ENCODE measurements at places on chromosomes 7 and 10.

DNA sequence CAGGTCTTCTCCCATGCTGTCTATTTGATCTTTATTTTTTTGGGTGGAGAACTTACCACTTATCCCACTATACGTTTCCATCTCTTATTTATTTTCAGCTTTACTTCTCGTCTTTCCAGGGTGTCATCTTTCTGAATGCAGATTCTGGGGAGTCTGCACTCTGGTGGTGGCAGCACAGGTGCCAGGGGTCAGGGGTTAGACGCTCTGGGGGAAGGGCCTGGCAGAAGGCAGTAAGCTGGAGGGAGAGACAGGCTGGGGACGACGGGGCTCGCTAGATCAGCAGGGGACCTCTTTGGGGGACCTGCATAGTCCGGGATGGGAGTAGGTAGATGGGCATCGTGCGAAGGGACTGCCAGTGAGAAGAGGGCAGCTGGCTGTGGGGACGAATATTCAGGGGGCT, 22.3 kb downstream of the CHST12 start:
- no peak for DNase-seq

DNA sequence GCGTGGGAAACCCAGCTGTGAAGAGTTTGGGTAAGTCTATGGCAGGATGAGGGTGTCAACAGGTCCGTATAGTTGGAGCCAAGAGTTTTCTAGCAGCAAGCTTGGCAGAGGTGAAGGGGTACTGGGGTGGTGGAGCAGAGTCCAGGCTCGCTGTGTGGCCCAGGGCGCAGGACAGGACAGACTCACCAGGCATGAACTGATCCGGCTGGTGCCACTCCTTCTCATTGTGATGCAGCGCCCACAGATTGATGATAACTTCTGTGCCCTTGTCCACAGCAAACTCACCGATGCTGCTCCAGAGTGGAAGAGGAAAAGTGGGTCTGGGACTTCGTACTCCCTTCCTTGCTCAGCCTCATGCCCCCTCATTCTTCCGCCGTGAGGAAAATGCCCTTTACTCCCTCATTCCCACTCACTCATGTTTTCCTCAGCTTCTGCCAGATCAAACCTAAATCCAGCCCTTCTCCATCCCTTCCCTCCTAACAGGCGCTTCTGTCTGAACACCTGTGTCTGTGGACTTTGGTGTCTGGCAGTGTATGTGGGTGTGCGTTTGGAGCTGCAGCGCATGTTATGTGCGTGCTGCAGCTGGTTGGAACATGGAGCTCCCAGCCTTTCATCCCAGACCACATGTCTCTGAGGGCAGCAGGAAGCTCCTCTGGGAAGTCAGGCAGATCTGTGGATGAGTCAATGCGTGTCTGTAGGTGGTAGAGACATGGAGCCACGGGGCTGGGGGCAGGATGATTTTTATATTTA, 5.7 kb downstream of the CYP17A1 start:
- DNase-seq: no peak

DNA sequence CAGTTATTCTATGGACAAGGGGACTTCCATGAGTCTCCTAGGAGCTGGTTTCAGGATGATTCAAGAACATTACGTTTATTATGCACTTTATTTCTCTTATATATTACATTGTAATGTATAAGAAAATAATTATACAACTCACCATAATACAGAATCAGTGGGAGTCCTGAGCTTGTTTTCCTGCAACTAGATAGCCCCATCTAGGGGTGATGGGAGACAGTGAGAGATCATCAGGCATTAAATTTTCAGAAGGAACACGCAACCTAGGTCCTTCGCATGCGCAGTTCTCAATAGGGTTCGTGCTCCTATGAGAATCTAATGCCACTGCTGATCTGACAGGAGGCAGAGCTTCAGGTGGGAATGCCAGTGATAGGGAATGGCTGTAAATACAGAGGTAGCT, 137.9 kb downstream of the ANKRD30A start:
- no peak for DNase-seq

GRCh38 chr7:146414937-146415336, 298.3 kb downstream of the CNTNAP2 start:
- no peak for DNase-seq

DNA sequence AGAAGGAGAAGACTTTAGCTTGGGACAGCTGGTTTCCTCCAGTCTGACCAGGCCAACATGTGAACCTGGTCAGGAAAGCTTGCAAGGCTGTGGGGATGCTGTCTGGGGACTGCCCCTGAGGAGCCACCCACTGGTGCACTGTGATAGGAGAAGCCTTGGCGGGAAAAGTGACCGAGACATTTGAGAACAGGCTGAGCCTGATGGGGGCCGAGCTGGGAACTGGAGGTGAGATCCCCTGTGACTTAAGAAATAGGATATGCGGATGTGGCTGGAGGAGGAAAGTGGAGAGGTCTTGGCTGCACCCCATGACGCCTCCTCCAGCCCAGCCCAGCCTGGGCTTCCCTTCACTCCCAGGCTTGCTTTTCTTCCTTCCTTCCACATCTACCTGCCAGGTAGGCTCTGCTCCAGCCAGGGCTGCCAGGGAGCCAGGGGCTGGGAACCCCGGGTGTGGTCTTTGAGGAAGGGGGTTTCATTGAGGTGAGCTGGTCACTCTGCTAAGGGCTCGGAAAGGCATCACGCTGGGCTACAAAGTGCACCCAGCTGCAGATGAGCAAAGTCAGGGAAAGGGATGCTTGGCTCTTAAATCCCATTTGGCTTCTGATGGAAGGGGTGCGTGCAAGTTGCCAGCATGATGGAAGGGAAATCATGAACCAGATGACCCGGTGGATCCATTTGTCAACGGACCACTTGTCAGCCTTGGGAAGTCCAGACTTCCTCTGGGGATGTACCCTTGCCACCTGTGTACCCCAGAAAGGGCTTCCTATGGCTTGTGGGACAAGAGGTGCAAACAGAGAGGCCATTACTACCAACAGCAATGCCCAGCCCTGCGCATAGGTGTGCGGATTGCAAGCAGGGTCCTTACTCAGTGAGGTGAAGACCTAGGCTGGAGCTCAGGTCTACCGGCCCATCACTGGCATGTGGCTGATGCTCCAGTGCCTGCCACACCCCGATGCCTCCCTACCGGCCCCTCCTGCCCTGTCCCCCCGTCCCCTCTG, 66.3 kb downstream of the C10orf143 start:
- no peak for DNase-seq

GRCh38 chr7:6646465-6646864, 9.3 kb downstream of the ZNF316 start:
- no peak for DNase-seq

- no peak for DNase-seq
Measured at GRCh38 chr7:21146642-21147423, 281.1 kb upstream of the SP4 start.

DNA sequence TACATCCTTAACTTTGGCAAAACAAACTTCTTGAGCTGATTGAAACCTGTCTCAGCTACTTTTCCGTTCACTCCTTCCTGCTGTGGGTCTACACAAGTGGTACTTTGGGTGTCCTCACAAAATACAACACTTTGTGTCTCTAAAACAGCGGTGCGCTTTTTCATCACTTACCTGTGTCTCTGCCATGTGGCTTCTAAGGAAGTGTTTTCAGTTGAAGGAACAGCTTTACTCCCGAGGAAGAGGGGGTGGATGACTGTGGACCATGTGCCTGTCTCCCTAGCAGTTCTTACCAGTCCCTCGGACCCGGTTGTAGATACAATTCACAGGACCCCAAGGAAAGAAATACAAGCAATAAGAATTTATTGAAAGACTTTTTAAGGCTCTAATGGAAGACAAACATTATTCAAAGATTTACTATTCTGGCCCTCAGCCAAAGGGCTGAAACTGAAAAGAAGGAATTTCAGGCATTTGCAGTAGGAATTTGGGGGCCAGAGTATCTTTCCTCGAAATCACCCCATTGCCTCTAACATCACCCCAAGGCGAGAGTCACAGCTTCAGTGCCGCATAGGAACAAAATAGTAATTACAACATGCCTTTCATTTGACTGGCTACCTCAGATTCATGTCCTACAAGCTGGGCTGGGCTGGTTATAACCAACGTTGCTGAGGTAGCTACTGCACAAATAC, 246.3 kb downstream of the ACTR3B start:
- DNase-seq: no peak

GRCh38 chr10:61890881-61891409, 10.6 kb upstream of the ARID5B start:
- peak; percentile 76 for DNase-seq

DNA sequence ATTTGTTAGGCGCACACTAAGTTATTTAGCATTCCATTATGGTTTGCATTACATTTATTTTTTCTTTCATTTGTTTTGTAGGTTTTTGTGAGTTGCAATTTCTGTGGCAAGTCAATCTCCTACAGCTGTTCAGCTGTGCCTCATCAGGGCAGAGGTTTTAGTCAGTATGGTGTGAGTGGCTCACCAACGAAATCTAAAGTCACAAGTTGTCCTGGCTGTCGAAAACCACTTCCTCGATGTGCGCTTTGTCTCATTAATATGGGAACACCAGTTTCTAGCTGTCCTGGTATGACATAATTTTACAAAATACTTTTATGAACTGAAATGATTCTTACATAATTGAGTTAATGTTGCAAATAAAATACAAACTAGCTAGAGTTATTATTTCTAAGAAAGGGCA, 29.5 kb downstream of the MIOS start:
- DNase-seq: no peak

GRCh38 chr7:3174515-3175284, 126.4 kb upstream of the SDK1 start:
- DNase-seq: no peak

DNA sequence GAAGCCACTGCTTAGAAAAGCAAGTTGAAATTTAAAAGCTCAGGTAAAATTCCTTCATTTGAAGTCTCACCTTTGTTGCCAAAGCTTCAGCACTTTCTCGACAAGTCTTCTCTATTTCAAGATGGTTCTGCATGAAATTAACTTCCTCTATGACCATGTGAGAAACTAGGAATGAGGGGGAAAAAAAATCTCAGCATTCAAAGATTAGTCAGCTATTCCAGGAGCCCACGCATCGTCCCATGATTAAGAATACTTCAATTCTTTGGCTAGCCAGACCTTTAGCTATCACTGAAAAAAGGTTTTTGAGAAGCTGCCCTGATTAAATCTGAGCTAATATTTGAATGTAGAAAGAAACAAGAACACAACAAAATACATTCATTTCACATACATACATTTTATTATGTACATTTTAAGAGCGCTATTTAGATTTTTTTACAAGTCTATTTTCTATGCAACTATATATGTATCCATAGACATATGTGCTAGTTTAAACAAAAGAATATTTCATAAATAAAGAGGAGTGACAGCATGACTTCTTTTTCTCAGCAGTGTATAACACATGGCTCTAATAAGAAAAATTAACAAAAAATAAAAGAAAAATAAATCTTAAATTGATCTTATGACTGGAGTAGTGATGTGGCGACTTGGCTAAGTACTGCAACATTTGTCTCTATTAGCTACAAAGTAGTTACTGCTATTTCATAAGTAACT, 44.8 kb downstream of the SHTN1 start:
- no peak for DNase-seq

Data from ELR (cell line).